ENCODE measurements at places on chromosomes 2 and 18.

DNA sequence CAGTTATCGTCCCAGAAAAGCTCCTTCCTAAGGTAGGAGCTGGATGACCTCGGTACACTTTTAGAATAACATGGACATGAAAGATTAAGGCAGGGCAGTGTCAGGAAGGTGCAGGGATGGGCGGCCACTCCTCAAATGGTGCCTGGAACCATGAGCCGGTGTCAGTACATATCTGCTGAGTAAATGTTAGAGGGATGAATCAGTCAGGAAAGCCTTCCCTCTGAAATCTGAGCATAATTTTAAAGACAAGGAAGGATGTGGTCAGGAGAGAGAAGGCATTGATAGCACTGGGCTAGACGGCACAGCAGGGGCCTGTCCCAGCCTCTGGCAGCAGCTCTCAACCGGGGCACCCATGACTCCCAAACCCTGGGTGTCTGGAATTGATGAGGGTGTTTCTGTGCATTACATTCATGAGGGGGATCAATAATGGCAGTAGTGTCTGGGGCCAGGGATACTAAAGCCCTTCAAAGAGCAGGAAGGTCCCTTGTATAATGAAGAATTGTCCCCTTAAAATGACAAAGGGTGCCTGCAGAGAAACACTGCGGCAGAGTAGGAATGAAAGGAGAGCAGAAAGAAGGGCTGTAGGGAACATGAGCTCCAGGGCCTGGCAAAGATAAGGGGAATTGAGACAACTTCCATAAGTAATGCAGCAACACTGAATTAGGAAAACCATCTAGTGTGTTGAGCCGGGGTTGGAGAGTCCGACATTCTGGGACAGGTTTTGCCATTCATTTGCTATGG, 162.3 kb upstream of the REV1 start:
- no peak for DNase-seq

GRCh38 chr2:197137231-197137630, 173.3 kb downstream of the ANKRD44 start:
- DNase-seq, result no peak

- no peak for DNase-seq
Observed at GRCh38 chr2:168504323-168504722, 48.3 kb downstream of the CERS6 start.

DNA sequence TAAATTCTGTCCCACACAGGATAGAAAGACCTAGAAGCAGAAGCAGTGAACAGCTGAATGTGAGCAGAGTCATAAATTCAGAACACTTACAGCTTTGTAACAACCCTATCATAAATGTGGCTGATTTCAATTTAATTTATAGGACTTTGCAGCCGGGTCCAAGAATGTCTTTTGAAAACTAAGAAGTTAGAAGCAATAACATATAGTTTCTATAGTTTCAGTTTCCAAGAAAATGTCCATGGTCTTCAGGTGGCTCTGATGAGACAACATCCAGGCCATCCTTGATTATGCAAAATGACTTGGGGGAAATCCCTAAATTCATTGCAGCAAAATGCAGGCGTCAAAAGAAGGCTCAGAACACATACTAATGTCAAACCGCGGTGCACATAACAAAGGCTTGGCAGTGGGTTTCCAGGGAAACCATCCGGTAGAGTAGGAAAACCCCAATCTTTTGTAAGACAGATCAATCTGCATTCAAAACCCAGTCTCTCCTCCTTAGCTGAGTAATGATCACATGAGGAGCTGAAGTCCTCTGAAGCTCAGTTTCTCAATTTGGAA, 442.2 kb upstream of the ID2 start:
- no peak for DNase-seq

DNA sequence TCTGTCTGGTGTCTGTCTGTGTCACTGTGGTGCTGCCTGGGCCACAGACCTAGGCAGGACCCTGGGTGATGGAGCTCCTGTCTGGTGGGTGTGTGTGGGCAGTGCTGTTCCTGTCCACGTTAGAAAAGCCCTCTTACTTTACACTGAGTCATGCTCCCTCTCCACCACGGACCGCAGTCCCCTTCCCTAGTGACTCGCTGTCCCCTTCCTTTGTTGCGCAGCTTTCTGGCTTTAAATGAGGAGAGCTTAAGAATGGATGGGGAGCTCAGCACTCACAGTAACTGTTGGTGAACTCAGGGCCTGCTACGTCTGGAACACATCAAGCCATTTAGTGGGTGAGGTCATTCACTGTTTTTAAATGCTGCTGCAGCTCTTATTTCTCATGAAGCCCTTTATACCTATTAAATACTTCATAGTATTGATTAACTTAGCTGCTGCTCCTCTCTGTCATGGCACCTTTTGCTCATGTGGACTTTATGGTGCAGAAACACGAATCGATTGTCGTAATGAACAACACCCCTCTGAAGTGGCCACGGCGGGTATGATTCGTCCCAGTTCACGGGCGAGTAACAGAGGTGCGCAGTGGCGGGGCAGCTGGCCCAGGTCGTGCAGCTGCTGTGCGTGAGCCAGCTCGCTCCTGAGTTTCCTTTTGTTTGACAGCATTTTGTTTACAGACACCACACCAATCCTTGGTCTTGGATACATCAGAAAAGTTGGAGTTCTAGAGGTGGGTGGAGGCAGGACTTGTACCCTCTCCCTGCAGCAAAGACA, 100.4 kb downstream of the LDLRAD4 start:
- DNase-seq, result no peak

- no peak for DNase-seq
Observed at GRCh38 chr2:7672027-7672684, 754.9 kb downstream of the RNF144A start.

DNA sequence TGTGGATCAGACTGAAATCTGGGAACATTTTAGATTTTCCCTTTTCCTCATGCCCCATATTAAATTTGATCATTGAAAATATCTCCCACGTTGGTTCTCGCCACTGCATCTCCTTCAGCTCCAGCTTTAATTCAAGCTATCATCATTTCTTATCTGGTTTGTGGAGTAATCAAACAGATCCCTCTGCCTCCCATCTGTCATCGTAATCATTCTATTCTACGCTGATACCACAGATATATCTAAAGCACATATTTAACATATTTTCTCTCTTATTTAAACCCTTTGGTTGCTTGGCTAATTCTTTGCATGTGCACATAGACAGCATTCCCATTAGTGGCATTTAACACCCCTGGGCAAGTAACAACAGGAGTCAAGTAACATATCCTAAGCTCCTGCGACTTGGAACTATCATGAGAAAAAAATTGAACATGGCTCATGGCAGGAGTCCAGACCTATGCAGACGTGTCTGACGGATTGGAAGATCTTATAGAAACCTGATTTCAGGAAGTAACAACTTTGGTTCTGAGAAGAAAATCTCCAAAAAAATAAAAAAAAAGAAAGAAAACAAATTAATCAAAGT, 158.8 kb upstream of the KYNU start:
- DNase-seq, result no peak

- no peak for DNase-seq
Observed at GRCh38 chr2:97857553-97857952, 138.2 kb downstream of the TMEM131 start.

GRCh38 chr2:24919506-24920097, 435 bp downstream of the ADCY3 start:
- peak; percentile 62 for DNase-seq

DNA sequence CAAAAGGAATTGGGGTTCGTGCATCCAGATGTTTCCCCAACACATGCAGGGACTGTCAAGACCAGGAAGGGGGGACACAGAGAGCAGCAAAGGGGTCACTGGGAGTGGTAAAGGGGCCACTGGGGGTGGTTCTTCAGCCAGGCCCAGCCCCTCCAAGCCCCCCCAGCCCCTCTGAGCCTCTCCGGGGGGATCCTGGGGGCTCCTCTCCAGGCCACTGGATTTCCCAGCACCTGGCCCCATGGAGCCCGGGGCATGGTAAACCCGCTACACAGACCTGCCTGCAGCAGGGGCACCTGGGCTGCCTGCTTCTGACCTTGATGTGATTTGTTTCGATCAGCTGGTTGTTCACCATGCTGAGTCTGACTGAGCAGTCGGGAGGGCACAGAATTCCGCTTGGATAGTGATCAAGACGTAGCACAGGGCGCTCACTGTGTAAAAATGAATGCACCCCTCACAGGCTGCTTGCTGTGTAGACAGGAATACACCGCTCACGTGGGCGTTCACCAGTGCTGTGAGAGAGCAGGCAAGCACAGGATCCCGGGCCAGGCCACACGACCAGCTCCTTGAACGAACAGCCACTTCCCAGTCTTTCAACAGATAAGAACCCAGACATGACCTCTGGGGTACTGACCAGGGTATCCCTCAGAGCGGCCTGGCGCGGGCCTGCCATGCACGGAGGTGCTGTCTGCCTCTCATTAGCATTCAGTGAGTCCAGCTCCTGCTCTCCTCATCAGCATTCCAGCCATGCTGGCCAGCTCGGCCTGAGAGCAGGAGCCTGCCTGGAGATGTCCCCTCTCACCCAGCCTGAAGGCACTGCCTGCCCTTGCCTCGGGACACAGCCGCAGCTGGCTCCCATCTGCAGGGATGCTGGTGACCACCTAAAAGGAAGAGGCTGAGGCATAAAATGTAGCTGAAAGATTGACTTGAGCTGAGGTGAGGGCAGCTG, 73.3 kb upstream of the OTOS start:
- peak; percentile 61 for DNase-seq

GRCh38 chr2:95007822-95008221, 17.7 kb upstream of the MAL start:
- DNase-seq, result peak; percentile 75

- no peak for DNase-seq
Observed at GRCh38 chr2:42116195-42117181, 52.7 kb upstream of the EML4 start.

DNA sequence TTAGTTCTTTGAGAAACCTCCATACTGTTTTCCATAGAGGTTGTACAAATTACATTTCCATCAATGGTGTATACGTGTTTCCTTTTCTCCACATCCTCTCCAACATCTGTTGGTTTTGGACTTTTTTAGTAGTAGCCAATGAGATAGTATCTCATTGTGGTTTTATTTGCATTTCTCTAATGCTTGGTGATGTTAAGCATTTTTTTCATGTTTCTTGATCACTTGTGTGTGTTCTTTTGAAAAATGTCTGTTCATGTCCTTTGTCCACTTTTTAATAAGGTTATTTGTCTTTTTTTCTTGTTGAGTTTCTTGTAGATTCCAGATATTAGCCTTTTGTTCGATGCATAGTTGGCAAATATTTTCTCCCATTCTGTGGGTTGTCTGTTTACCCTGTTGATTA, 392.3 kb upstream of the ZEB2 start:
- no peak for DNase-seq

- peak; percentile 47 for DNase-seq
Observed at GRCh38 chr2:198135481-198135934, 331.1 kb downstream of the PLCL1 start.

- DNase-seq, result no peak
Observed at GRCh38 chr2:157785200-157785599, 90.9 kb downstream of the ACVR1 start.

- DNase-seq, result no peak
Observed at GRCh38 chr2:233426619-233427342, 72.5 kb downstream of the DGKD start.

DNA sequence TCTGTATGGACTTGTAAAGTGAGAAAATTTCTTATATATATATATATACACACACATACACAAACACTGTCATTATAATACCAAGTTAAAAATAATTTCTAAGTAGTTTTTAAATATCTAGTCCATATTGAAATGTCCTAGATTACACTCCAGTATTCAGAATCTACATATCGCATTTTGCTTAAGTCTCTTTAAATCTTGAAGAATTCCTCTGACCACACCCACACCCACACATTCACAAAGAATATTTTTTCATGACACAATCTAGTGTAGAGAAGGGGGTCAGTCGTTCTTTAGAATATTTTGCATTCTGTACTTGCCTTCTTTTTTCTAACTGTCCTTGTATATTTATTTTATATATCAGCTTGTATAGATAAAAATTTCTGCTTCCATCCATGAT, 509.7 kb downstream of the CCDC85A start:
- DNase-seq, result no peak

DNA sequence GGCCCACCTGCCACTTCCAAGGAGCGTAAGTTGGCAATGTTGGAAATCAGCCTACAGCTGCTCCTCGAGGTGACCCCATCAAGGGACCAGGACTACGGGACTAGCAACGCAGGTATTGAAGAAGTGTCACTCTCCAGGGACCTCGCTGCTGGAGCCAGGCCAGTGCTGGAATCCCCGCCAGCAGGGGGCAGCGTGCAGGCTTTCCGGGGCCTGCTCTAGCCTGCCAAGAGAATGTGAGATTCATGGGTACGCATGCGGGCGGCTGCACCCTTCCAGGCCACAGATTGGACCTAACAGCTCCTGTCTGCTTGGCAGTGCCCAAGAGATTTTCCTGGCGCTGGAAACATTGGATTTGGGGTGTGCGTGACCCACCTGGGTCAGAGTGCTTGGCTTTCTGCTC, 182.8 kb upstream of the RAB12 start:
- no peak for DNase-seq

GRCh38 chr2:209570194-209570593, 146.3 kb downstream of the MAP2 start:
- DNase-seq, result no peak

GRCh38 chr2:176091329-176092258, 927 bp upstream of the HOXD13 start:
- no peak for DNase-seq

- no peak for DNase-seq
Observed at GRCh38 chr2:95333888-95334338, 36.8 kb downstream of the KCNIP3 start.

- no peak for DNase-seq
Observed at GRCh38 chr2:33241581-33241980, 234.9 kb upstream of the RASGRP3 start.

GRCh38 chr2:74959106-74959751, 786 bp downstream of the POLE4 start:
- DNase-seq, result no peak

GRCh38 chr2:27336173-27336572, 13.3 kb upstream of the MPV17 start:
- DNase-seq, result no peak

DNA sequence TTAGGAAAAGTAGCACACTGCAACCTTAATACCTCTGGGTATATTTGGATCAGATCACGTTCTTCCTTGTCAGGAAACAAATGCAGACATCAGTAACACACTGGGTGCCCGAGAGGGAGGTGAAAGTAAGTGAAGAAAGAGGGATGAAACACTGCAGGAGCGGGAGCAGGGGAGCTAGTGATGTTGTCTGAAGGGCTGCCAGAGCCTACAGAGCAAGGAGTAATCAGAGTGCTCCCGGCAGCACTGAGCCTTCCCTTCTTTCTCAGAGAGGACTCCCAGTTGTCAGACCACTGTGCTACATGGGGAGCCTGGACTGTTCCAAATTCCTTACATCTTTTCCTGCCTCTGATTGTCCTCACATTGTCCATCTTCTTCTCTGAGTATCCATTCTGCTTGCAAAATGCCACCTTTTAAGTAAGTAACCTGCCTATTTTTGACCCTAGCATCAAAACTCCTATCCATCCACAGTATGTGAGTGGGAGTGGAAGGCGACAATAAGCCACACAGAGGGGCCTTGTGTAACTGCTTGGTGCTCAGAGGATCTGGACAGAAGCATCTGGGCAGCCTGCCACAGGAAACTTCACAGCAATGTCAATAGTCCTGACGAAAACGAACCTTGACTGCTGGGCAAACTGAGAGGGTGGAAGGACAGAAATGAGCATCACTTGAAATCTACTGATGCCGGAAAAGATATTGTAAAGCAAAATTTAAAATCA, 10.8 kb upstream of the NAB1 start:
- DNase-seq, result peak; percentile 37

All from retina (tissue), 1 donor.